Stimulated activated effector memory CD8-positive, alpha-beta T cell treated with anti-CD3 and anti-CD28 coated beads, Interleukin-12 subunit alpha, Interleukin-12 subunit beta, amount 100 ng/mL, for 72 hours (primary cell): ENCODE measurements at places on chromosomes 7 and 10.

- DNase-seq = no peak
Observed at GRCh38 chr7:151080067-151080521, 515 bp downstream of the FASTK start.

DNA sequence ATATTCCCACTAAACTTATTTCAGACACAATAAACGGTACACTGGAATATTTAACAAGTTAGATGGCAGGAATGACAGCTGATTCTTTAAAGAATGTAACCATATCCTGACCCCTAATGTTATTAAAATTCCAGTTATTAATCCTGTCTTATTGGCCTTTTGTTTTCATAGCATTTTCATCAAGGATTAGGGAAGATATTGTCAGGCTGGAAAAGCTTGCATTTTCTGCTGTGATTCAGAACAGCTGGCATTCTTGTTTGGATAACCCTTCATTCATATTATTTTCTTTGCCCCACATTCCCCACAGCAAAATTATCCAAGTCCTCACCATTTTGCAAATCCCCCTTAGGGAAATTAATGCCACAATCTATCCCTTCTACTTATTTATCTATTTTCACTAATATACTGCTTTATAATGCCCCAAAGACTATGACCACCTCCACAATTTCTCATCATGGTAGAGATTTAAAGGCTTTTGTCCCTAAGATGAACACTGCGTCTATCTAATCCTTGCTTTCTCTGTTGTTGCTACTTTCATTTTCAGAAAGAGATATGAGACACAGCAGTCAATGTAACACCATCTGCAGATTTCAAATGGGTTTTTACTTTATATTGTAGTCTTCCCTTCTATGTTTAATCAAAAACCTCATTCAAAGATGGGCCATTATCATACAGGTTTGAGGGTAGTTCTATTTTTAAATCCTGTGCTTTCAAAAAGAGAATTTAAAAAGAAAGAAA is 475.1 kb downstream of the PARD3 start:
- no peak for DNase-seq

GRCh38 chr7:29748286-29749099 is 57.8 kb upstream of the WIPF3 start:
- no peak for DNase-seq

DNA sequence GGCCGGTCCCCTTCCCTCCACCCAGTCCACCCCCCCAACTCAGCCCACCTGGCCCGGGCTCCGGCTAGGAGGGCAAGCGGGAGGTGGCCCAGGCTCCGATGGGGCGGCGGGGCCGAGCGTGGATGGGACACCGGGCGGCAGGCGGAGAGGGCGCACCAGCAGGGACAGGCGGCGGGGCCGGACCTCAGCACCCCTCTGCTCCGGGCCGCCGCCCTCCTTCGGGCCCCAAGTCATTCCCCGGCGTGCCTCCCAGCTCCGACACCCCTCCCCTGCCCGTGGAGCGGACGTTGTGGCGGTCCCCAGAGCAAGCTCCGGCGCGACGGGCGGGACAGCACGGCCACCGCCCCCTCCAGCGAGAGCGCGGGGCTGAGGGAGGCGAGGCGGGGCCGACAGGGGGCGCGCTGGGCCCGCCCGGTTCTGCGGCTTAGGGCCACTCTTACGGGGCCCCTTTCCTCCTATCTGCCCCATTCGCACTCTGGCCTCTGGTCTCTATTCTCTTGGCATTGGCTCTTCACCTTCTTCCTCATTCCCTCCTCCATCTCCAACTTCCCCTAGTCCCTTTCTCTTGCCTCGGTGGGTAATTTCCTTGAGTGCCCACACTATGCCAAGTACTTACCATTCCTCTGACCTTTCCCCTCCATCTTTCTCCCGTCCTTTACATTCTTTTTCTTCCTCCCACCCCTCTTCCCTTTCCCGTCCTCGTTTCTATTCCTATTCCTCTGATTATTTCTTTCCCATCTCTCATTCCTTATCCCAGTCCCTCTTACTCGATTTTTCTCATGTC is 701 bp upstream of the GBX1 start:
- DNase-seq = peak; percentile 69

DNA sequence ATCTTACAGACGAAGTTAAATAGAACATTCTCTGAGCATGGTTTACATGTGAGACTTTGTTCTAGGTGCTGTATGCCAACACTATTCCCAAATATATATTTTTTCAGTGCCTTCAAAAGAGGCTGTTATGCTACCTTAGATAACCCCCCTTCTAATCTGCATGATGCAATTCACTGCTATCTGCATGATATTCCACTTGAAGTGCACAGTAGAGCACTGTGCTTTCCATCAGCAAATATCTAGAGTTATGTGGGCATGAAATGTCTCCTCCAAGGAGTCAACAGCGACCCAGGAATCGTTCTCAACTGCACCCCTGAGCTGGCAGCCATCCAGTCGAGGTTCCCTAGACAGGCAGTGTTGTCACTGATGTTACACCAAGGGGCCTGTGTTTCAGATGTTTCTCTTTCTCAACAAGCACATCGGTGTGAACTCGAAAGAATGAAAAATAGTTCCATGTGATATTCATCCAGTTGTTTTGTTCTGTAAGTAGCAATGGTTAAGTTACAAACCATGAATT is 88.3 kb downstream of the PDE1C start:
- DNase-seq = no peak

- DNase-seq = no peak
Observed at GRCh38 chr7:42080841-42081586, 156.0 kb downstream of the GLI3 start.

- no peak for DNase-seq
Observed at GRCh38 chr10:124282326-124282725, 136.4 kb downstream of the OAT start.

DNA sequence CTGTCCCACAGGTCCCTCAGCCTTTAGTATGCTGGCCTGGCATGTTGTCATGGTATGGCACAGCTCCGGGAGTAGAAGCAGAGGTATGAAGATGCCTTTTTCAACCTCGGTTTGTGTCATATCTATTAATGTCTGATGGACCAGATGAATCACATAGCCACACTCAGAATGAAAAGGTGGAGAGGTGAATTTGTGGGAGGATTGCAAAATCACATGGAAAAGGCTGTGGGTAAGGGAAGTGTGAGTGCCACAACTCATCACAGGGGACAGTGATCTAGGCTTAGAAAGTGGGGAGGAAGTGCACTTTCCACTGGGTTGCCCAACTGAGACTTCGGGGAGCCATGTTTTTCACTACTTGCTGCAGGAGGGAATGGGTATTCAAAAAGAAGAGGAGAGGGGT is 190.7 kb downstream of the WDR11 start:
- DNase-seq = no peak

GRCh38 chr7:152521420-152522337 is 85.9 kb upstream of the KMT2C start:
- no peak for DNase-seq

- DNase-seq = peak; percentile 39
Observed at GRCh38 chr10:77801474-77802161, 124.9 kb downstream of the DLG5 start.

DNA sequence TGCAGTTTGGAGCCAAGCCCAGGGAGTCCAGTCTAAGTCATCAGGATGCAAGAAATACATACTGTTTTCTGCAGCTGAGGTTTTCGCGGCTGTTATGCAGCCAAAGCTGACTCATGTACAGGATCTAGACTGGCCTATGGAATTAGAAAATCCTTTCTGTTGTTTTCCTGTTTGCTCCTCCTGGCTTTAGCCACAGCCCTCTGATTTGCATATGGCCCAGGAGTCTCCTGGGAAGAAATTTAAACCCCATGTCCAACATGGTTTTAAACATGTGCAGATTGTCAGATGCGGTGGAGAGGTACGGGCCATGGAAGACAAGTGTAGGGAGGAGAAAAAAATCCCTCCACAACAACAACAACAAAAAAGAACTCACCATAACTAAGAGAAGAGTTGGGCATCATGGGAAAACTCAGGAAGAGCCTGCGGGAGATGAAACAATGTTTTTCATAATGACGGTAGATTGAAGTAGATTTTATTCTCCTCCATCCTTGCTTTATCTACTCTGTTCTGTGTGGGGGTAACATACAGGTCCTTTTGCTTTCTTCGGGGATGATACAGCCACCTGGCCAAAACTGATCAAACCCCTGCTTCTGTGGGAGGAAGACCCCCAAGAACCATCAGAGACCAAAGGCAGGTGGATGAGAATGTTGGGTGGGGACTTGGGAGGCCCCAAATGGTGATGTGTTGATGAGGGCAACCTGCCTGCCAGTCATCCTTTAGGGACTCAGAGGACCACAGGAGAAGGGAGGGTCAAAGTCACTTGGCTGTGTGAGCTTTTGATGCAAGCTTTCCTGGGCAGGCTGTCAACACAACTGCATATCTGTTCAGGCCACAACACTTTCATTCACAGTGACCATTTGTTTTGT is 29.8 kb upstream of the GNA12 start:
- DNase-seq = no peak

- DNase-seq = no peak
Observed at GRCh38 chr7:38187794-38188440, 9.9 kb downstream of the STARD3NL start.

- DNase-seq = peak; percentile 43
Observed at GRCh38 chr7:128392446-128393327, 17.1 kb downstream of the IMPDH1 start.

- DNase-seq = no peak
Observed at GRCh38 chr10:61786728-61787127, 114.8 kb upstream of the ARID5B start.

DNA sequence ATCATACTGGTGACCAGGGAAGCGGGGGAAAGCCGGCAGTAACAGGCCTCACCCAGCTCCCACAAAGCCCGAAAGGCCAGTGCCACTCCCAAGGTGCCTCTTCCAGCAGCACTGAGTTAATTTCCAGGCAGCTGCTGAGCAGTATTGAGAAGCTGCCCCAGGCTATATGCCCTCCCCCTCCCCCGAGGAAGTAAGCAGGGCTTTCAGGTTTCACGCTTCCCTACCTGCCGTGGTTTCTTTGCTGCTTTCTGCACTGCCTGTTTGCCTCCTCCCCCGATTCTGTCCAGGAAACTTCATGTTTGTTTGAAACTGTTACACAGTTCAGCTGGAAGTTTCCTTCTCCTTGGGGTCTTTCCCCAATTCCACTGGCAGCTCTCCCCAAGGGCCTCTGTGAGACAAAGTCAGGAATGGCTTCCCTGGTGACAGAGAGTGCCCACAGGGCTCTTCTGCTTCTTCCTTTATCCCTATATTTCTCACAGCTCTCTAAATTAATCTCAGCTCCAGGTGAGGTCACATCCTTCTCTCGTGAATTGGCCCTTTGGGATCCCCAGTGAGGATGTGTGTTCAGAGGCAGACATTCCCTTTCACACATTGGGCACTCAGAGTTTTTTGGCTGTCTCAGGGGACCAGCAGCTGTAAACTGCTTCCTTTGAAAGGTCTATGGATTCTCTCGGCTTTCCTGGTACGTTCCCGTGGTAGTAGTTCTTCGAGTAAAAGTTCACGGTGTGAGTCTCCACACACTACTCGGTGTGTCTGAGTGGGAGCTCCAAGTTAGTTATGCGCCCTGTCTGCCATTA is 19.4 kb downstream of the C1GALT1 start:
- DNase-seq = peak; percentile 9

DNA sequence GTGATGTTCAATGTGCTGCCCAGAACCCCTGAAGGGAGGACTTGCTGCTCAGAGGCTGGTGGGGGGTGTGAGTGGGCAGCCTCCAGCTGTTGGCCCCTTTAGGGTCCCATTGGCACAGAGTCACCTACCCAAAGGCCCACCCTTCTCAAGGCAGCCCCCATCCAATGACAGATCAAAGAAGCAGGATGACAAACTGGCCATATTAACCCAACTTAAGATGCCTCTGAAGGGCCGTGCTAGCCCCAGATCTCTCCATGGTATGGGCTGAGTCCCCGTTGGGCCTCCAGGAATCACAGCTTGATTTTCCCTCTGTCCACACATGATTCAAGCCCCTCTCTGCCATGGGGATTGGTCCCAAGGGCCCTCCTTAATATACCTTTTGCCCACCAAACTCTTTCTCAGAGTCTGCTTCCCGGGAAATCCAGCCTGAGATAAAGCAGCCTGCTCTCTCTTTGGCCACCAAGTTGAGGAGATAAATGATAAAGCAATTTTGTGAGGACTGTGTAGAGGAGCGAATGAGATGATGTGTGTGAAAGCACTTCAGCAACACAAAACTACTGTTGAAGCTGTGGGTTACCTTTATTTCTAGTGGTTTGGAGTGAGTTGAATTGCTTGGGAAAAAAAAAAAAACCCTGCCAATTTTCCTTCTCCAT is 38.2 kb upstream of the C10orf71 start:
- no peak for DNase-seq

- DNase-seq = no peak
Observed at GRCh38 chr7:108201766-108202165, 71.6 kb upstream of the LAMB4 start.

DNA sequence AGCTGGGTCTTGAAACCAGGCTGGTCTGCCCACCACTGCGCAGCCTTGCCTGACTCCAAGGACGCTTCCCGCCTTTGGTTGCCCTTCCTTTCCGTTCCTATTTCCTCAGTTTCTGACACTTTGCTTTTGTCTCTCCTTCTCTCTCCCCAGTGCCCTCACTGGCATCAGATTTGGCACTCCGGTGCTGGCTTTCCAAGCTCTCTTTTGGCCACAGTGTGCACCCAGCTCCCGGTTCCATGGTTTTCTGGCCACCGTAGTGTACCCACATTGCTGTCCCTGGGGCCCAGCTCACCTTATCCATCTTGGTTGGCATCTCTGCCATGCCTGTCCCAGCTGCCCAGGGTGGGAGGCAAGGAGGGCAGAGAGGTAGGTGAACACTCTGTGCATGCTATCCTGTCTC is 142.2 kb downstream of the PLXNA4 start:
- no peak for DNase-seq

DNA sequence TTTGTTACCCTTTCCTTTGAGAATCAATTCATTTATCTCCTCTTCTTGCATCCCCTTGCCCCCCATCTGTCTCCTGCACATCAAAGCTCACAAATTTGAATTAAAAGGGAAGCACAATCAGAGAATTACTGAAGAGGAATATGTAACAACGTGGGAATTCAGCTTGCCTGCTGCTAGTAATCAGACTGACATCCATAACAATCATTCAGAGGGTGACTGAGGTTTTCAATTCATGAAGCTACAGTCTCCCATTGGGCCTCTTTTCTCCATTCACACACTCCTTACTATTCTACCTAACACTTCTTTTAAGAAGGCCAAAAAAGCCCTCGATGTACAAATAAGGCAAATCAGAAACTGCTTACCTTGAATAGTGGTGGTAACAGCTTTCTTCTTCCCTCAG is 24.3 kb upstream of the DNA2 start:
- DNase-seq = no peak

DNA sequence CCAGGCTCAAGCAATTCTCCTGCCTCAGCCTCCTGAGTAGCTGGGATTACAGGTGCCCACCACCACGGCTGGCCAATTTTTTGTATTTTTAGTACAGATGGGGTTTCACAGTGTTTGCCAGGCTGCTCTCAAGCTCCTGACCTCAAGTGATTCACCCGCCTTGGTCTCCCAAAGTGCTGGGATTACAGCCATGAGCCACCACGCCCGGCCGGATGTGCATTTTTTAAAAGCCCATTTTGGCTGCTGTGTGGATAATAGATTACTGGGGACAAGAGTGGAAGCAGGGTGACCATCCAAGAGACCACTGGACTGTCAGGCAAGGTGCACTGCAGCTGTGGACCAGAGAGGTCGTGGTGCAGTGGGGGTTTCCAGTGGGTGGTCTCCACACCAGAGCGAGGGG is 21.4 kb downstream of the HKDC1 start:
- DNase-seq = no peak
